ENCODE measurements at places on chromosomes 2 and 18.

DNA sequence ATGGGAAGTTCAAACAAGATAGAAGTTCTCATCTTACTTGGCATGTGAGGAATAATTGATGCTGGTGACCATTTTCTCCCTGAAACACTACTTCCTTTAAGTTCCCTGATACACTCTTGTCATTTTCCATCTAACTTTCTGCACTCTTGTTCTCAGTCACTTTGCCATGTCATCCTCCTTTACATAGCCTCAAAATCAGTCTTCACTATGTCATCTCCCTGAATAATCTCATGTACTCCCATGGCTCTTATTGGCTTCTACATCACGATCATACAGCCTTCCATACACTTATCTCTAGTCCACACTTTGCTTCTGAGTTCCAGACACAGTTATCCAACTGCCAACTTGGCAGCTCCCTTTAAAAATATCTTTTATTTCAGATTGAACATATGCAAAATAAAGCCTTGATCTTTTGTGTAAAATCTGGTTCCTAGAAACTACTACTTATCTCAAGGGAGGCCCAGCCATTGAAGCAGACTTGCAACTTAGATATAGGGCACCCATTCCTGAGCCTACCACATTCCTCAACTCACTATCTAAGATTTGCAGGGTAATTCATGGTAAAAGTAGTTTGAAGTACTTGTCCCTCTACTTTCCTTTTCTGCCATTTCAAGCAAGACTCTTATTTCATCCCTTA, 1070.2 kb upstream of the NXPH2 start:
- DNase-seq: no peak

DNA sequence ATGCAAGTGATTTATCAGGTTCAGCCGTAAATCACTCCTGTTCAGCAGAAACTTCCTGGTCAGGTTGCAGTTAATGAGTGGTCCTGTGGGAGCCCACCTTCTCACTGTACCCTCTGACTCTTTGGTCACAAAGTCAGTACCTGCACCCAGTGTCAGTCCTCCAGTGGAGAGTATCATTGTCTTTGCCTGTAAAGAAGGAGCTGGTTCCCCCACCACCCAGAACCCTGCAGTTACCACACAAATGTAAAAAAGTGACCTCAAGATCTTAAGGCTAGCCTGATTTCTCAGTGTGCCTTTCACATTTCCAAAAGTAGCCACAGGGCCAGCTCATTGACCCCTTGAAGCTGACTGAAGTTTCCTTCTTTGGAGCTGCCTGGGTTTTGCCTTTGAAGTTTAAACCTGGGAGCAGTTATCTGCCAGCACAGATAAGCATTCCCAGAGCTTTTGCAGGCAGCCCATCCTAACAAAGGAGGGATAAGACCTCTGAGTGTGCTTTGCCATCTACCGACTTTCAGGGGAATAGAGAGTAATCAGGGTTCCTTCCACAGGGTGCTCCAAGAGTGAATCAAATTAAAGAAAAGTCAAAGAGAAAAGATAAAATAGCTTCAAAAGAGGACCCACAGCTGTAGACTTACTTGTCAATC, 725.2 kb downstream of the CPS1 start:
- DNase-seq: no peak

- DNase-seq: no peak
Measured at GRCh38 chr2:10787176-10787968, 25.2 kb downstream of the PDIA6 start.

DNA sequence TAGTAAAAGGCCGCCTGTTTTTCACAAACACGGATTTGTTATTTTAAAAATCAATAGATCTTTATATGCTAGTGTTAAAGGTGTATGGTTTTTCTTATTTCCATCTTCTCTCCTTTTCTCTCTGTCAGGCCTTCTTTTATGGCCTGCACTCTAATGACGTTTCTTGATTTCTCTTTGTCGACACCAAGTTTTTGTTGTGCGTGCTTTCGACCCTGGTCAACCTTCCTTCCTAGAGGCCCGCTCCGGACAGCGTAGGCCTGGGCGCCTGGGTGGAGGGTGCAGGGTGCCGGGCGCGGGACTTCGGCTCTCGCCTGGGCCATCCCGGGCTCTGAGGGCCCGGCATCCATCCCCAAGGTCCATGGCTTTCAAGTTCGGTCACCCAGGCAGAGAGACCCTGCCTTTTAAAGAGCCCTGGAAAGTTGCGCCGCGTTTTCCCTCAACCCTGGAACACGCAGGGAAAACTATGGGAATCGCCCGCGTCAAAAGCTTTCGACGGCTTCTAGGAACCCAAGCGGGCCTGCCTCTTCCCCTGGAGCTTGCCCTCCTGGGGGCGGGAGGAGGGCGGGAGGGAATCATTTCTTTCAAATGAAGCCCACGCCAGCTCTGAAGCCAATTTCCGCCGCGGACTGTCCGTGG, 4.1 kb upstream of the SATB2 start:
- DNase-seq: no peak

DNA sequence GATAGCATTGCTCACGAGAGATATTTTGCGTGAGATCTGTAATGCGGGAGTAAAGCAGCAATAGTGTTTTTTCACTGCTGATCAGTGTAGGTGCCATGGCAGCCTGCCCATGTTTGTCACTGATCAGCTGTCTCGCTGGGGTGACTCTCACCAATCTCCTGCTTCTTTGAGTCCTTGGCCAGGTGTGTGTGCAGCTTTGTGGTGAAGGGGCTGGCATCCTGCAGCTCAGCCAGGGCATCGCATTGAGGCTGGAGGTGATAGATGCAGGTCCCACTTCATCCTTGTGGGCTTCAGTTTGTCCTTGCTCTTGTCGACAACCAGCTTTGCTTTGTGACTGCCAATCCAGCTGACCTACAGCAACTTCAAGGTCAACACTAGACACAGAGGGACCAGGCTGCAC, 258.3 kb upstream of the CXCR4 start:
- DNase-seq: no peak

- DNase-seq: no peak
Measured at GRCh38 chr2:4938206-4938605, 754.0 kb upstream of the SOX11 start.

DNA sequence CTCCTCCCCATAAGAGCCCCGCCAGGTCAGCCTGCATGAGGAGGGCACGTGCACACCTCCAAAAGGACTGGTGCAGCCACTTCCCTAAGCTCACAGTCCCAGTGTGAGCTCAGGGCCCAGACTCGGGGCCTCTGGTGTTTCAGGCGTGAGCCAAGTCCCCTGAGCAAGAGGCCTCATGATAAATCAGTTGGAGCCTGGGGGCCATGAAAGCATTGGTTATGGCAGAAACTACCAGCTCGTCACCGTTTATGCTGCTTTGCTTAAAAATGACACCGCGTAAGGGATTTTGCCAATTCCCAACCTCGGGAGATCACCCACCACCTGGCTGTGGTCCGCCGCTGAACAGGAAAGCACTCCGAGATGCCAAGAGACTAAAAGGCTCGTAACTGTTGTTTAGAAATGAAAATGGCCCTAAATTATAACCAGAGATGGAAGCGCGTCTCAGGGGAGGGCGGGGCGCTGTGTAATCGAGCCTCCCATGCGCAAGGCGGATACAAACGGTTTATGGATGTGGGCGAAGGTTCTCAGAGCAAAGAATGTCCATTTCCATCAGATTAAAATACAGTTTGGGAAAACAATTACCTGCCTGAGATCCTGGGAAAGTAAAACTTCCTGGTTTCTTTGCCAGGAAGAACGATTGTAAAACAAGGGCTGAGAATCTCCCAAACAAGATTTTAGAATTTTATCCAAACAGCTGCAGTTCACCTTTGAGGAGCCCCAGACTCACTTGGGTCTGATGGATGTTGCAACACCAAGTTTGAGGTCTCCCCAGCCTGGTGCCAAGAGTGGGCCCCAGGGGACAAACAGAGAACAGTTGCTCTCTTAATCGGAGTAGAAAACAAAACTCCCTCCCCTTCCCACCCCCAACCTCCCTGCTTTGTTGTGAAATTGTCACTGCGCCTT, 141.4 kb downstream of the BCL2 start:
- DNase-seq: no peak

- no peak for DNase-seq
Measured at GRCh38 chr2:165796129-165796528, 2.1 kb upstream of the GALNT3 start.

GRCh38 chr2:237413777-237414661, at the start of gene COL6A3:
COL6A3 (minus strand) TSS chr2:237414164; CDS start chr2:237396817, 17,347 bp downstream.
- no peak for DNase-seq

DNA sequence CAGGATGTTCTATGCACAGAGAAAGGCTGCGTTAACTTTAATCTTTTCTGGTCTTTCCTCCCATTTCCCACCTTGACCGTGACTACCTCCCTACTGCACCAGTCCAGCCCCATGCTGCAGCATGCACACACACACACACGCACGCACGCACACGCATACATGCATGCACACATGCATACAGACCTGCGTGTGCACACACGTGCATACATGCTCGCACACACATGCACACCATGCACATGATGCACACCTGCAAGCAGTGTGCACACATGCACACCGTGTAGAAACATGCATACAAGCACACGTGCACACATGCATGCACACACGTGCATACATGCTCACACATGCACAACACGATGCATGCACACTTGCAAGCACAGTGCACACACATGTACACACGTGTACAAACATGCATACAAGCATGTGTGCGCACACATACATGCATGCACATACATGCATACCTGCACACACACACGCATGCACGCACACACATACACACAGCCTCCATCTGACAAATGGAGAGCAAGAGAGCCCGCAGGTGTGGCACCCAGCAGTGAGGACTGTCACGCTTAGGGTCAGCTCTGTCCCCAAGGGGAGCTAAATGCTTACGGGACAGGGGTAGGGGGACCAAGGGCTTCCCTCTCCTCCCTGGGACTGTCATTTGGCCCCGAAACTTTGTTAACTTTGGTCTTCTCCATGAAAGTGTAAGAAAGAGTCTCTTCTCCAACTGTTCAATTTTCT, 18.2 kb downstream of the SNORC start:
- DNase-seq: no peak

- no peak for DNase-seq
Measured at GRCh38 chr2:74767618-74768017, 66.3 kb upstream of the HK2 start.

DNA sequence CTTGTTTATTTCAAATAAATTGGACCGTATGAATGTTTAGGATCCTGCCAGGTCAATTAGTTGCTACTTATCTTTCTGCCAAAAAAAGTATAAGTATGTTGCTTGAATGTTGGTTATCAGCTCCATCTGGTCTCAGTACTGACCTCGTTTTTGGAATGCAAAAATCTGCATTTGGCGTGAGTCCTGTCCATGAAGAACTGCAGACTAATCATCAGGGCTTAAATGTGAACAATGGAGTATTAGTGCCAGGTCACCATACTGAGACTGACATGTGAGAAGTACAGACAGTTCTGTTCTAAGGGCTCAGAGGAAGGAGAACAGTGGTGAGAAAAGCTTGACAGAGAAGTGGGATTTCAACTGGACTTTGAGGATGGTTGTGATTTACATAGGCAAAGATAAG, 393.1 kb upstream of the SLC14A2 start:
- no peak for DNase-seq

- DNase-seq: no peak
Measured at GRCh38 chr18:69128566-69128965, 272.1 kb upstream of the DOK6 start.

DNA sequence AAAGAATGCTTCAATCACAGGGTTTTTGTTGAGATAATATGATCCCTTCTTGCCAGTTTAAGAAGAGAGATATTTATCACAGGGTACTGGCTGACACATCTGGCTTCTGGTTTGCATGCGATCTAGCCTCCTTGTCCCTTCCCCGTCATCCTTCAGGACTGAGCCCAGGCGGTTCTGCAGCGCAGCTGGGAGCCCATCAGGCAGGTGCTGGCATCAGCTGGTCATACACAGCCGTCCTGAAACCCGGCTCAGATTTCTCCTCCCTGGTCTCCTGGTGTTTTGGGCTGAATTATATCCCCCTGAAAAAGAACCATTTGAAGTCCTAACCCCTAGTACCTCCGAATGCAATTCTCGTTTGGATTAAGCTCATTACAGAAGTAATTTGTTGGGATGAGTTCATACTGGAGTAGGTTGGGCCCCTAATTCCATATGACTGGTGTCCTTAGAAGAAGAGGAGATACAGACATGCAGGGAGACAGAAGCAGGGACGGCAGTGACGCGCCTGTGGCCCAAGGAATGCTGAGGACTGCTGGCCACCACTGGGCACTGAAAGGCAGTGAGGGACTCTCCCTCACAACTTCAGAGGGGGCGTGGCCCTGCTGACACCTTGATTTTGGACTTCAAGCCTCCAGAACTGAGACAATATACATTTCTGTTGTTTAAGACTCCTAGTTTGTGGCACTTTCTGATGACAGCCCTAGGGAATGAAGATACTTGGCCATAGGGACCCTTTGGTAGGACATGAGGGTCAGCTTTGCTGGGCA, 83.9 kb upstream of the ODC1 start:
- DNase-seq: no peak

- DNase-seq: no peak
Measured at GRCh38 chr2:239180526-239181073, 220.2 kb downstream of the HDAC4 start.

DNA sequence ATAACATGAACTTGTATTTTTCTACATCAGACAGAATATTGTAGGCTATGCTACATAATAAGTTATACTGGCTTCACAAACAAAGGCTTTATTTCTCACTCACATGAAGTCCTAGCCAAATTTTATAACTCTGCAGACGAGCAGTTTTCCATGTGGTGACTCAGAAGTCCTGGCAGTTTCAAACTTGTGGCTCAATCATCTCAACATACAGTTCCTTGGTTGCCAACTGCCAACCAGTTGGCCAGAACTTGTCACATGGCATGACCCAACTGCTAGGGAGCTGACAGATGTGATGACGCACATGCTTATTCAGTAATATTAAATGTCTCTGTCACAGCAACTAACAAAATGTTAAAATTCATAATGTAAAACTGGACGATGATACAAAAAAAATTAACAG, 63.8 kb upstream of the ZC3H15 start:
- DNase-seq: no peak

DNA sequence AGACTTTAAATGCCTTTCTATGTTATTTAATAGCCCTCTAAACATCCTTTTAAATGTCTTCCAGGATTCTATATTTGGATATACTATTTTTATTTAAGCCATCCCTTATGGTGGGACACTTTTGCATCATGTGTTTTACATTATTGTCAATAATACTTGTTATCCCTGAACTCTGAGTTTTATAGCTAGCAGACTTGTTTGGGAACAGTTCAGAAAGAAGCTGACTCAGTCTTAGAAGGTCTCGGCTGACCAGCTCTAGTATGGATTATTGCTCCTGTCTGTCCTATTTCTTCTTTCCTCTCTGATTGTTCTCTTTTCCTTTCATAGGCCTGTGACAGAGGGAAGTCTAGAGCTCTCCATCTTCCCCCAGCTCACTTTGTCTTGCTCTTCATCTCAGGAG, 77.3 kb upstream of the CXCR4 start:
- DNase-seq: no peak

GRCh38 chr2:119679526-119679837, 481 bp downstream of the TMEM177 start:
- no peak for DNase-seq

- no peak for DNase-seq
Measured at GRCh38 chr2:188142636-188143295, 148.9 kb upstream of the GULP1 start.

GRCh38 chr2:156136566-156136965, 196.0 kb downstream of the NR4A2 start:
- DNase-seq: no peak

- DNase-seq: no peak
Measured at GRCh38 chr18:9965711-9966624, 52.2 kb downstream of the VAPA start.

- no peak for DNase-seq
Measured at GRCh38 chr2:15149063-15149462, 412.1 kb downstream of the NBAS start.

- no peak for DNase-seq
Measured at GRCh38 chr2:224532931-224533330, 52.2 kb downstream of the CUL3 start.
